ENCODE measurements at places on chromosomes 7 and 10.

DNA sequence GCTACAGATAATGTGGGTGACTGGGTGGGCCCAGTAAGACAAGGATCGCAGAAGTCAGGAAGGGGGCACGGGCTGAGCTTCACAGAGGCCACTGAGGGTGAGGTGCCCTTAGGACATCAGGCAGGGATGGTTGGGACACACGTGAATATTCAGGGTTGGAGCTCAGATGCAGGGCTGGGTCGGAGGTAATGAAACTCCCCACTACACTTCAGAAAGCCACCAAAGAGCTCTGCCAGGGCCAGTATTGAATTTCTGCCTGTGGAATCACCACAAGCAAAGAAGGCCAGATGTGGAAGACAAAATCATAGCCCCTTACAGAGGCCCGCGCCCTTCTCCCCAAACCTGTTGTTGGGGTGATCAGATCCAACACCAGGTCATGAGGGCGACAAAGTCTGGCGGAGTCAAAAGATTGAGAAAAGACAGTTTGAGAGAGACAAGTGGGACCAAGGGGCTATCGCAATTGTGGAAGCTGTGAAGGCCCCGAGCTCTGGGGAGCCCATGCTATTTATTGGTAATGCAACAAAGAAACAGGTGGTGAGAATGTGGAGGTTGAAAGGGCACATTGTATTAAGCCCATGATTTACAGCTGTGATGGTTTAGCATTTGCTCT is 42.4 kb downstream of the STRA8 start:
- no peak for DNase-seq

DNA sequence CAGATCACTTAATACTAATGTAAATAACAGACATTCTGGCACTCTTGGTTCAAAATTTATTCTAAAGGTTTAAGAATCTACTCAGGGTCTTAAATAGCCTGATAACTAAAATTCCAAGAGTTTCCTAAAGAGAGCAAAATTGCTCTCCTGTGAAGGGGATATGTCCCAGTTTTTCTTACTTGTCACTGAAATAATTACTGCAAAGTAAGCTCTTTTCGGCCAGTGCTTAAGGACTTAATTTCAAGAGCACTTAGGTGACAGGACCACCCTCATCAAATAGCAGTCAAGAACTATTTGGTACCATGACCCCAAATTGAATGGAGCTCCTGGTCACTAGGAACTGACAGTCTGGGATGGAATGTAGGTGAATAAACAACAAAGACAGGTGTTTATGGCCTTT is 1.8 kb upstream of the IMMP2L start:
- DNase-seq = no peak

GRCh38 chr7:86202833-86203232 is 440.9 kb upstream of the GRM3 start:
- no peak for DNase-seq

GRCh38 chr10:50610368-50610767 is 13.4 kb downstream of the SGMS1 start:
- no peak for DNase-seq

GRCh38 chr7:116432527-116432916 is 67.0 kb upstream of the CAV2 start:
- DNase-seq = no peak

- no peak for DNase-seq
These were observed 97.8 kb downstream of the AGMO start for GRCh38 chr7:15463801-15464666.

GRCh38 chr10:77398558-77398957 is 239.1 kb downstream of the KCNMA1 start:
- no peak for DNase-seq

- DNase-seq = no peak
These were observed 192.8 kb upstream of the GDF10 start for GRCh38 chr10:47107007-47107747.

DNA sequence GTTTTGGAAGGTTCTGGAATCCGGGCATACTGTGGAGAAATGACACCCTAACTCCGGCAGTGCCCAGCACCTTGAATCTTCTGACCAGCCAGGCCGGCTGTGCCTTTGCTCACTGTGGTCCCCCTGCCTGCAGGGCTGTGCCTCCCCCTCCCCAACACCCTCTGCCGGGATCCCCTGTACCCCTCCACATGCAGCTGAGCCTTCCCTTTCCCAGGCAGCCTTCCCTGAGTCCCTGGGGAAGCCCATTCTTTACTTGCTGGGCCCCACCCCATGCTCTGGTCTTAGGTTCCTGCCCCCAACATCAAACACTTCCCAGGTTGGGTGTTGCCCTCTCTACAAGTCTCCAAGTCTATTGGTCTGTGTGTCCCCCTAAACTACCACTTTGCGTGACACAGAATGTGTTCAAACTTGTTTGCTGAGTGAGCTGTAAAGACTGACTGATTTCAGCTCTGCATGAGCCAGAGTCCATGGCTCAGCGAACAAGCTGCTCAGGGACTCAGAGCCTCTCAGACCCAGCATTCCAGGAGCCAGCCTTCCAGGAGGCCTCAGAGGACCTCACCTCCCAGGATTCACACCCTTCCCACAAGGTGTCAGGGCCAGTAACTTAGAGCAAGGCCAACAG is 31.6 kb downstream of the CALML5 start:
- no peak for DNase-seq

GRCh38 chr10:131559450-131559911 is 248.0 kb upstream of the TCERG1L start:
- no peak for DNase-seq

DNA sequence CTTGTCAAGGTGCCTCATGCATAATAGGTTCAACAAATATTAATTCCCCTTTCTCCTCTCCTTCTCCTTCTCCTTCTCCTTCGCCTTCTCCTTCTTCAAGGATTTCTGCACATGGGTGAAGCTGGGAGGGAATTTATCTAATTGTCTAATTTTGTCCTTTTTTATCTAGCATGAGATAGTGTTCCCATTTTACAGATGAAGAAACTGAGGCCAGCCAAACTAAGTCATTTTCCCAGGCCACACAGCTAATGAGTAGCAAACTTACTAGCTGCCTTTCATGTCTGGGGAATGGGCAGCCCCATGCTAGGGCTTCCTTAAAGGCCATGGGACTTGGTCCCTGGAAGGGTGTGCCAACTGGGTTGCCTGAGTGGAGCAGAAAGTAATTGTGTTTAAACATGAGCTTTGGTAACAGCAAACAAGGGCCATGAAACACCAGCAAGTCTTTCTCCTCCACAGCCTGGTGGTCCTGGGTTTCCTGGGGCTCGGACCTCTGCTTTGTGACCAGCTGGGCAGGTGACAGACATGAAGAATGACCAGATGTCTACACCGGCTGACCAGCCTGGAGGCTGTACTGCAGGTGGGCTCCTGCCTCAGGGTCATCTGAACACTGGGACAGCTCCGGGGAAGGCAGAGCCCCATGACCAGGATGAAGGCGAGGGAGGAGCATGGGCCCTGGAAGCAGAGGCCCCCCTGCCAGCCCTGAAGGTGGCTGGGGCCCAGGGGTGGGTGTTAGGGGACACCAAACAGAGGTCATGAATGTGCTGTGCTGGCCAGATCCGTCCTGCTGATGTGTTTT is 138.0 kb downstream of the PTPN20 start:
- no peak for DNase-seq

DNA sequence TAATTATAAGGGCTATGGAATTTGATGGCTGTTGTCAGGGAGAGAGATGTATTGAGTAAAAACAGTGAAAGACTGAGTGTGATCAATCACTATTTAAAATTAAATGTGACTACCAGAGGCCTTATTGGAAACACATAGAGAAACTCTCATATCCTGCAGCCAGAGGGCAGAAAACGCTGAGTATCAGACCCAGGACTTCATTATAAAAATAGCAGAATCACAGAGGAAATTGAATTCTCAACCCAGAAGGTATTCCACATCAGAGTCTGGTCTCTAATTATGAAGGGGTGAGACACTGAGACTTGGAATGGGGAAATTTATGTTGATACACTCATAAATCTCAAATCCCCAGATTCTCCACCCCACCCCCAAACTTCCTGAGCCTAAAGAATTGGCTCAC is 69.5 kb upstream of the IL6 start:
- no peak for DNase-seq

DNA sequence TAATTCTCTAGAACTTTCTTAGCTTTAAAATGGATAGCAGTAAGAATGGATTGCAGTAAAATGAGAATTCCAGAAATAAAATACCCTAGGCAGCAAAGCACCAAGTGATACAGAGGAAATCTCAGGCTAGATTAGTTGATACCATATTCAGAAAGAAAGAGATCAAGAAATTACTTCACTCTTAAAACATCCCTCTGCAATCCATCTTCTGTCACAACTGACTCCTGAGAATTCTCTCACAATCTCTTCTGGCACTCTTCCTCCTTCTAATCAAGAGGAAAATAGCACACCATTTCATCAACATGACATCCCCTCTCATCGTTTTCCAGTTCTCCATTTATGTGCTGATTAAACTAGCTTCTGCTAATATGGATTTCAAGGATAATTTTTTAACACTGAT is 42.2 kb upstream of the LAMB1 start:
- DNase-seq = no peak

- DNase-seq = no peak
These were observed 14.8 kb downstream of the ZNF33A start for GRCh38 chr10:38025283-38025682.

GRCh38 chr7:121269798-121270197 is 59.0 kb upstream of the WNT16 start:
- no peak for DNase-seq

DNA sequence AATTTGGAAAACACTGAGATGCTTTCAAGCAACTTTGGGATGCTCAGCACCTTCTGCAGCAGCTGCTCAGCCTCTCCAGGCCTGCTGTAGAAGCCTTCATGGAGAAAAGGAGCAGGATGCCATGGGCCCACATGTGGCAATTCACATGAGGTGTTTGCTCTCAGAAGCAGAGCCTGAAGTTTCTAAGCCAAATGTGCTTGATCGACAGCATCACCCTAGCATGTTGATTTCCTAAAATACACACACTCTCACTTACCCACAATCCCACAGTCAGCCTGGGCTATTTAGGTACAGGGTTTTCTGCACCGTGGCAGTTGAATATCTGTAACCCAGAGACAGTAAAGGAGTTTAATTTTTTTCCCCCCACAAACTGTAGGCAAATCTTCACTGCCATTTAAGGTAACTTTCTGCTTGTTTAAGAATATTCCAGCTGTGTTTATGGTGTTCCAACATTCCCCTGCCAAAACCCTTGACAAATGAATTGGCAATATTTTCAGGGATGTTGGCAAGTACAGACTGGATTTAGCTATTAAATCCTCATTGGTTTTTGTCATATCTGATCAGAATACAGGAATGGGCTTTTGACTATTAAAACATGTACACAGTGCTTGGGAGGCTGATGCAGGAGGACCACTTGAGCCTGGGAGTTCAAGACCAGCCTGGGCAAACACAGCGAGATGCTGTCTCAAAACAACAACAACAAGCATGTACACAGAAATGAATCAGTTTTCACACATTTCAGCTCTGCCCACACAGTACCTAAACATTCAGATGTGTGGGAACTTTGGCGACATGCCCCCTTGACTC is 244.2 kb downstream of the CELF2 start:
- DNase-seq = no peak

GRCh38 chr10:95201736-95202135 is 7.7 kb downstream of the ACSM6 start:
- DNase-seq = no peak

DNA sequence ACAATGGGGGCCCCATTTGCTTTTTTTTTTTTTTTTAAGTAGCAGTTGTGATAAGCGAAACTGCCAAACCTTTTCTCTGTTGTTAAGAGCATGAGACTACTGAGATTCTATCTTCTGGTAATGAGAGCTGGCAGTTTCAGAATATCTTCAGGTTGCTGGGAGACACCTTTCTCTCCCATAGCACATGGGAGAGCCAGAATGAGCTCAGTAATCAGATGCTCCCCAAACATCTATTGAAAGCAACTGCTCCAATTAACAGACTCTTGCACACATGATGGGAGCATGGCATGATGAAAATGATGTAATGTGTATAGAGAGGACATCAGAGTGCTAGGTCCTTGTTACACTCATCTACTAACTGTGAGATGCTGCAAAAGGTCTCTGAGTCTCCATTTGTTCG is 18.8 kb downstream of the MYO3A start:
- DNase-seq = no peak

DNA sequence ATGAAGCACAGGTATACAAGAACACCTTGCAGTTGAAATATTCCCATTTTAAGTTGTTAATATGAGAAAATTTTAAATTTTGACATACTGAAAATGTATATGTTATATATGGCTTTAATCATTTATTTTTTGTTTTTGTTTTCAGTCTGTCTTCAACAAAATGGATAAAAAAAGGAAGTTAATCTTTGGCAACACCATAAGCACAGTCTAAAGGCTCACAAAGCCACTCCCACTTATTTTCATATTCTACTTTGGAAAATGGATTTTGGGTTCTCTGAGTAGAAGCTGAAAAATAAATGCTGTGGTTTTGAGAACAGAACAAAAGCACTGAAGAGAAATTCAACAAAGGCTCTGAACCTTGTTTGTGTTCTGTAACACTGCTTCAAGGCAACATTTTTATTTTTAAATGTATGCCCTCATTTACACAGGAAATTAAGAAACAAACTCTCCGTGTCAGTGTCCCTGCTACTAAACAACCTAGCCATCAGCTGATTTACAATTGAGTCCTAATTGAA is 81.3 kb upstream of the LRRN3 start:
- DNase-seq = no peak

DNA sequence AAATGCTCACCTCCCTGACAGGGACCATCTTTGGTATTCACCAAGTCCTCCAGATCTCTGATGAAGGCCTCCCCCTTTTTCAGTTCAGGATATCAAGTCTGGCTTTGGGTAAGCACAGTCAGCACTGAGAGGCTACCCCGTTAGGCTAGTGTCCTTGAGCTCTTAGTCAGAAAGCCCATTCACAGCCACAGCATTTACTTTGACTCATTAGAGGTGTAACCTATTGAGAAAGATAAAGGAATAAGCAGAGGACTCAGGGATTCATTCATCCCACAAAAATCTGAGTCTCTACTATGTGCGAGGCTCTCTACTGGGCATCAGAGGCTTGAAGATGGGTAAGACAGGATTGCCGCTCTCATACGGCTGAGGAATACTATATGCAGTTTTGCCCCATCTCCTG is 14.0 kb upstream of the RAMP3 start:
- no peak for DNase-seq

- no peak for DNase-seq
These were observed 247.1 kb downstream of the KCNMA1 start for GRCh38 chr10:77390481-77390891.

DNA sequence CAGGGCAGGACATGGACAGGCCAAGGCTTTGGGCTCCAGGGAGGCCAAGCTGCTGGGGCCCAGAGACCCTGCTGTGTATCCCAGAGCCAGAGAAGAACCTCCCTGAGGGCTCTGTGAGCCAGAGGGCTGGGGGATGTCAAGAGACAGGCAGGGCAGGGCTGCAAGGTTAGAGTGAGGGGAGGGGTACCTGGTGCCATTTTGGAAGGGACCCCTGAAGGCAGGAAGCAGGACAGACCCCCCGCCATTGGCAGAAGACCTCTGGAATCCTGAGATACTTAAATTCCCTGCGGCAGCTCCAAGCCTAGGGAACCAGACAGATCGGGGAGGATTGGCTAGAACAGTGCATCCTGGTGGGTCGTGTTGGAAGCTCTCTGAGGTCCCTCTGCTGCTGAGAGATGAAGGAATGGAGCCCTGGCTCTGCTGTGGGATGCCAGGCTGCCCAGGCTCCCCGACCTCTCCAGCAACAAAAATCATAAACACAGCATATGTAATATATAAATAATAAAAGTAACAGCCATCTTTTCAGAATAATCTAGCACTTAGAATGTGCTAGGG is 75.0 kb downstream of the LHPP start:
- DNase-seq = no peak

- DNase-seq = no peak
These were observed 3.9 kb downstream of the LRMDA start for GRCh38 chr10:75435291-75435690.

- DNase-seq = no peak
These were observed 30.5 kb upstream of the SEM1 start for GRCh38 chr7:96740130-96740529.

Measured in head of caudate nucleus (tissue), 42 donors.